ENCODE measurements at places on chromosomes 5 and 9. TPM values are rescaled to one million over a fixed set of nuclear protein-coding genes. Genes with fewer than 3 reads are reported as not detected.

Gene CDH9
- not detected for total RNA-seq

Gene CTSV
- 0.26 TPM for total RNA-seq

Gene NR2F1-AS1
- total RNA-seq, result 9.8 TPM

Gene IRX2
- total RNA-seq, result 0.62 TPM
